ENCODE measurements at places on chromosomes 7 and 10. TPM values are rescaled to one million over a fixed set of nuclear protein-coding genes. Genes with fewer than 3 reads are reported as not detected.

DNA sequence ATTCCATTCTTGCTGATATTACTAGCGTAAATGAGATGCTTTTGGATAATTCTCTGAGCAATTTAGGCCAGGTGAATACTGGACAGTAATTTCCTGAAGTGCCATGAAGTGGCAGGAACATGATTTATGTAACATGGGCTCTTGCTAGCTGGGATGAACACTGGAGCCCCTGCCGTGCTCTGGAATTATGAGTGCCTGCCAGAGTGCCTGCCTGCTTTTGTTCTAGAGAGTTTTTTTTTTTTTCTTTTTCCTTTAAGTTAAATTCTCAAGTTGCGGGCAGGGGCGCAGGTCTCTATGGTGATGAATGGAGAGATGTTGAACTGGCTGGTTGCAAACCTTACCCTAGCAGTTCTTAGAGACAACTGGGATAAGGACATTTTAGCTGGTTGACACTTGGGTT, 165.9 kb downstream of the AUTS2 start:
- no peaks in the 10 kb centered on the region for H3K27me3 ChIP-seq
- DNase-seq: no peak
- H3K4me1 ChIP-seq: peaks cover 4% of the 10 kb centered on the region
- no peak overlapping the region for H3K4me3 ChIP-seq
- H3K36me3 ChIP-seq: no peaks in the 10 kb centered on the region

GRCh38 chr10:36425131-36425797, 700.1 kb upstream of the ANKRD30A start:
- no peak overlapping the region for H3K27ac ChIP-seq
- H3K4me3 ChIP-seq: no peak overlapping the region
- no peaks in the 10 kb centered on the region for H3K4me1 ChIP-seq
- no peaks in the 10 kb centered on the region for H3K36me3 ChIP-seq
- H3K27me3 ChIP-seq: no peaks in the 10 kb centered on the region
- DNase-seq: no peak

DNA sequence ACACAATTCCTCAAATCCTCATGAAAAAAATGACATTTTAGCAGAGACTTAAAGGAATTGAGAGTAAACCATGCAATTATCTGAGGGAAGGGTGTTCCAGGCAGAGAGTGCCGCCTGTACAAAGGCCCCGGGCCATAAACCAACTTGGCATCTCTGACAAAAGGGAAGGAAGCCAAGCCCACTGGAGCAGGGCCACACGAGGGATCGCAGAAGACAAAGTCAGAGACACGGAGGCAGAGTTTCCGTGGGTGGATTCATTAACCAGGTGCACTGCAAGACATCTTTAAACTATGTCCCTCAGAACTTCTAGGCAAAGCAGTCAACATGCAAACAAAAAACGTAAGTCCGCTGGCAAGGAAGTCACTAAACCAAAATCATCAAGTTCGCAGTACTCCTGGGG, 92.0 kb downstream of the SFMBT2 start:
- peaks cover 13% of the 10 kb centered on the region for H3K4me1 ChIP-seq
- no peak overlapping the region for H3K4me3 ChIP-seq
- no peak for DNase-seq
- no peak overlapping the region for H3K27ac ChIP-seq
- H3K27me3 ChIP-seq: no peaks in the 10 kb centered on the region

- no peaks in the 10 kb centered on the region for H3K27me3 ChIP-seq
- peaks cover 34% of the 10 kb centered on the region for H3K4me1 ChIP-seq
- DNase-seq: no peak
- H3K27ac ChIP-seq: peak overlapping the region; percentile 92
These were observed 683 bp downstream of the INSIG1 start for GRCh38 chr7:155298288-155298833.

DPCD gene
- 12.9 TPM for total RNA-seq

- DNase-seq: no peak
- H3K27ac ChIP-seq: no peak overlapping the region
- H3K4me1 ChIP-seq: no peaks in the 10 kb centered on the region
- no peak overlapping the region for H3K4me3 ChIP-seq
These were observed 35.4 kb downstream of the C7orf25 start for GRCh38 chr7:42876182-42877068.
